ENCODE measurements at places on chromosomes 6 and 20.
A peak's percentile ranks its signal among the peaks of the same experiment; 100 is the strongest.

GRCh38 chr6:154440022-154440421 lies 70.5 kb downstream of the CNKSR3 start:
- no peak for DNase-seq

DNA sequence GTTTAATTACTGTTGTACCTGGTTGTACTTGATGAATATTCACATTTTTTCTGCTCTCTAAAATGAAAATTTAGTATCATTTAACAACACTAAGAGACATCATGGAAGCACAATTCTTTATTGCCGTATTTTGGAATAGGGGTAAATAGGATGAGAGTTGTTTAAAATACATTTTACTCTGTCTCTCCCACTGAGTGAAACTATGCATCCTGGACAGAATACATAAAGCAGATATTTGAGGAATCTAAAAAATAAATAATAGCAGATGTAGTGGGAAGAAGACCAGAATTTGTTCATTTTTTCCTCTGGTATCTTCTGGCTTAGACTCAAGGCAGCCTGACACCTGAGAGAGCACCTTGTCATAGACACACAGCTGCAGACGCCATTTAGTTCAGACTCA lies 119.1 kb upstream of the AHI1 start:
- no peak for DNase-seq

DNA sequence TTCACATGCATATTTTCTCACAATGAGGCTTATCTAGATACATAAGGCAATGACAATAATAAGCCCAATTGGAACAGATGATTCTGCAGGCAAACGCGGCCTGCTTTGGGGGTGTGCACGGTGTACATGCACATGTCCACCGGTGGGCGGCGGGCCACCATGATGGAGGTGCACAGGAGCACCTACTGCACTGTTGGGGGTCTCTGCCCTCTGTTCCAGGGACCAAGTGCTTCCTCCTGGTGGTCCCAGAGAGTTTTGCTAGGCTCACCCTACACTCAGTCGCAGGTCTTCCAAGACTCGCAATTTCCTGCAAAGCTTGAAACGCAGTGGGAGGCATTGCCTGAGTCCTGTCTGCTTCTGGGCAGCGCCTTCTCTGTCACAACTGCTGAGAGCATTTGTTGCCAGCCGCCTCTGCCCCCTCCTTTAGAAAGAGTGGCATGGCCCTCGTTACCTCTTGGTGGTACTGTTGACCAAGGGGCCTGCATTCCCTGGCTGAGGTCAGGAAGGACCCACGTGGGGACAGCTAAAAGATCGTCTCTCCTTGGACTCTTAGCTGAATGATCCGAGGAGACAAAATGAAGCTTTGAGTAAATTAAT lies 135.3 kb downstream of the ERMARD start:
- no peak for DNase-seq

- no peak for DNase-seq
Observed at GRCh38 chr20:37352608-37352980, 6.7 kb downstream of the SRC start.

GRCh38 chr6:36800223-36801076 lies 38.8 kb downstream of the CPNE5 start:
- no peak for DNase-seq

DNA sequence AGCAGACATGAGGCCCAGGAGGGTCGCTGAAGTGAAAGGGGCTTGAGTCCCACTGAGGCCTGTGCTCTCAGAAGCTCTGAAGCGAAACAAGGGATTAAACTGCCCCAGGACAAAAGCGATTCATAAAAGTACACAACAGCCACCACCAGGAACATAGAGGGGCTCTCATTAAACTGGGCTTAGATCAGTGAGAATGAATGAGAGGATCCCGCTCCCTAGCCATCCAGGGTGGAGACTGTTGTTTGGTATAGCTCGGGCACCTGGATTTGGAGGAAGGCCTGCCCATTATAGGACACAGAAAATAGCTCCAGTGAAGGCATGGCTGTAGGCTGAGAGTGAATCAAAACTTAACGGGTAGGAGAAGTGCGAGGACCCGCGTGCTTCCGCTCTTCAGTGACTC lies 91.6 kb upstream of the TAB2 start:
- no peak for DNase-seq

DNA sequence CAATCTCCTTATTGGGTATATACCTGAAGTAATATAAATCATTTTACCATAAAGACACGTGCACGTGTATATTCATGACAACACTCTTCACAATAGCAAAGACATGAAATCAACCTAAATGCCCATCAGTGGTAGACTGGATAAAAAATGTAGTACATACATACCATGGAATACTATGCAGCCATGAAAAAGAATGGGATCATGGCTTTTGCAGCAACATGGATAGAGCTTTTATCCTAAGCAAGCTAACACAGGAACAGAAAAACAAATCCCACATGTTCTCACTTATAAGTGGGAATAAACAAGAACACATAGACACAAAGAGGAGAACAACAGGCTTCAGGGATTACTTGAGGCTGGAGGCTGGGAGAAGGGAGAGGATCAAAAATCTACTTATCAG lies 208.3 kb upstream of the QKI start:
- DNase-seq, result no peak

DNA sequence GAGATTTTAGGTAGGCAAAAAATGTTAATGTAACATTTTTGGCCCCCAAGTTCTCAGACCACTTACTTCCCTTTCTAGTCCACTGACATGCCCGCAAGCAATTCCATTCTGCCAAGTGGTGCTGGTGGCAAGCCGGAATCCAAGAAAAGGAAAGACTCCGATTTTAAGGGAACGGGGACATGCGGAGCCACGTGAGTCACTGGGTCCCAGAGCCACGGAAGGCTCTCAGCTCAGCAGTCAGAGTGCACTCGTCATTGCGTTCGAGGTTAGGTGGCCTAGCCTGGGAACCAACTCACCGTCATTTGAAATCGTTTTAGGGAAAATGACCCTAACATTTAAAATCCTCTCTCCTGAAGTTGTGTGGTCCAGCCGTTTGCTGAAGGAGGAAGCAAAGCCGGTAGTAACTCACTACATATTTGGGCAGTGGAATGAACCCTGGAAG lies 711 bp upstream of the SIRT5 start:
- peak; percentile 38 for DNase-seq

DNA sequence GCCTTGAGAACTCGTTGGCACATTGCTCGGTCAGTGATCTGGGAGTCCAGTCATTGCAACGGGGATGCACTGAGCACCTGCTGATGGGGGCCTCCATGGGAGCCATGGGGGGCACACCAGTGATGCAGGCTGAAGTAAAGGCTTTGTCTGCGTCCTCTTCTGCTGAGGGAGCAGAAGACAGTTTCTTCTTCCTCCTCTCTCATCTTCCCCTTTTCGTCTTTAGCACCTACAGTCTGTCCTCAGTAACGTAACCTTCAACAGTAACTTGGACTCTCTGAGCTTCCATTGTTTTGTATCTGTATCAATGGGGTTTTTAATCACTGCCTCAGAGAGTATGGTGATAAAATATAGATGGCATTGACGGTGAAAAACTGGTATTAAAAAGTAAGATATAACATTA lies 240.0 kb downstream of the TMEM242 start:
- no peak for DNase-seq

DNA sequence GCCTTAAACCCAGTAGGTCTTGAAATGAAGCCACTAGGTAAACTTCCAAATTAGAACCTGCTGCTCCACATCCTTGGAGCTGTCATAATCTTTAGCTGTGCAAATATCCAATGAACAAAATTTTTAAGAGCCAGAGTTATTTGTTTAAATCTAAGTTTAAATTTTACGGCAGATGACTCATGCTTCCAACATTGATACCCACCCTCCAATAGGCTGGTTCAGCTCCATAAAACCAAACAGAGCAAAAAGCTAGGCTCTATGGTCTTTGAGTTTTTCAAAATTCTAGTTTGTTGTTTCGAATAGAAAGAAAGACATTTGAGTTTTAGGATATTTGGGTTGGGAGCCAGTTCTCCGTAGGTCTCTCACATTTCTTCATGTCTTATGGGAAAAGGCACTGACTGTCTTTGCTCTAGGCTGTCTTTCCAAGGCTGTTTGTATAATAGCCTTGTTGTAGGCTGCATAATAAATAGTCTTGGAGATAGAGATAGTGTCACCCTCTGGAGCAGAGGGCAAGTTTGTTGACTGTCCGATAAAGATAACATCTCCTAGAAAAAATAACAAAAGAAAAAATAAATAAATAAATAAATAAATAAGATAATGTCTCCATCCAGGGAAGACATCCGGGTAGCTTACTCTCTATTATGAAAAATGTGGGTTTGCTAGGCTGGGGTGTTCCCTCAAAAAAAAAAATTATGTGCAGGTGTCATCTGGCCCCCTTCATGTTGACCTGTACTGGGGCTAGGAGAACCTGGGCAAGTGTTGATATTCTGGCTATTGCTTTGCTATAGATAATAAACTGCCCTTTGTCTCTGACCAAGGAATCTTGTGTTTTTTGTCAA lies 36.5 kb downstream of the SLC2A12 start:
- no peak for DNase-seq

DNA sequence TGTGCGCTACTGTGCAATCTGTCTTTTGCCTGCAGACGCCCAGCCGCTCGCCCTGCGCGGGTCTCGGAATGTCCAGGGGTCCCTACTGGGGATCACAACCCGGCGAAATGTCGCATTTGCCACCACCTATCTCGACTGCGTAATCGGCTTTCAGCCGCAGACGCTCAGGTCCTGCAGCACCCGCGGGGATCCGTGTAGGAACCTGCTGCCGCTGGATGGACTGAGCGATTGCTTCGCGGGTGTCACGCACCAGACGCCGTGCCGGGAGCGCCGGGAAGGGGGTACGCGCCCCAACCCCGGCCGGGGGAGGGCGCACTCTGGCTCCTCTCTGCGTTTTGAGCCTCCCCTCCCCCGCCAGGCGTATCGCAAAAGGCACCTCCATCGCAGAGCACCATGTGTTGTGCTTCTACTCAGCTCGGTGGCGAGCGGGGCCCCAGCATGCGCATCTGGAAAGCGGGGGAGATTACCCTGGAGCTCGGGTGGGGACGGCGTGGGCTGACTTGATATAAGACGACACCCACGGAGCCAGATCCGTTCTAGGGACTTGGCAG lies 747 bp upstream of the PTPRA start:
- no peak for DNase-seq

DNA sequence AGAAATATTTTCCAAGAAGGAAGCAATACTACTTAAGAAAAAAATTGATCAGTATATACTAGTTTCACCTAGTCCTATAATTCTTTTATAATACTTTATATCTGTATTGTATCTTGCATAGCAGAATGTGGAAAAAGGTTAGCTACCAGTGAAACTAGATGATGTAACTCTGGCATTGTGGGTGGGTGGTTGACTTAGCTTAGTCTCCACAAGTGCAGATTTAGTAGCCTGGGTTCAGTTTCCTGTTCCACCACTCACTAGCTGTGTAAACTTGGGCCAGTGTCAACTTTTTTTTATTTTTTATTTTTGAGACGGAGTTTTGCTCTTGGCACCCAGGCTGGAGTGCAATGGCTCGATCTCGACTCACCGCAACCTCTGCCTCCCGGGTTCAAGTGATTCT lies 2.0 kb downstream of the MUC21 start:
- no peak for DNase-seq

- peak; percentile 61 for DNase-seq
Observed at GRCh38 chr20:54197621-54198604, 10.0 kb upstream of the PFDN4 start.

- DNase-seq, result no peak
Observed at GRCh38 chr6:41372832-41373626, 37.6 kb downstream of the NCR2 start.

DNA sequence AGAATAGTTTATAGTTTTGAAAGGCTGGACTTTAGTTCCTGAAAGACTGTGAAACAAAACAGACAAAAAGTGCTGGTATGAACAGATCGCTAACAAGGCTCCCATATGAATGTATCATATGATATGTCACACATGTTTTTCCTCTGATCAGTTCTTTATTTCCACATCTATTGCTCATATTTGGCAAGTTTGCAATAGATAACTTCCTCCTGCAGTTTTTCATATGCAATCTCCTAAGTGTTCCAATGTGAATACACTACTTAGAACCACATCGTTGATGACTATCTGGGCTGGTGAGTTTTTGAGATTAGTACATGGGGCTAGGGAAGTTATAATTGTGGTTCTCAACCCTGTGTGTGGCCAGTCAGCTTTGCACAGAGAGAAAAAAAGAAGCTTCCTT lies 23.1 kb downstream of the CRYBG1 start:
- no peak for DNase-seq

- DNase-seq, result no peak
Observed at GRCh38 chr6:152499931-152500330, 137.2 kb downstream of the SYNE1 start.

GRCh38 chr20:43895235-43895634 lies 19.4 kb upstream of the TOX2 start:
- DNase-seq, result no peak

- DNase-seq, result no peak
Observed at GRCh38 chr20:752291-752690, 16.0 kb downstream of the SLC52A3 start.

- no peak for DNase-seq
Observed at GRCh38 chr6:3340358-3340802, 81.6 kb downstream of the PSMG4 start.

DNA sequence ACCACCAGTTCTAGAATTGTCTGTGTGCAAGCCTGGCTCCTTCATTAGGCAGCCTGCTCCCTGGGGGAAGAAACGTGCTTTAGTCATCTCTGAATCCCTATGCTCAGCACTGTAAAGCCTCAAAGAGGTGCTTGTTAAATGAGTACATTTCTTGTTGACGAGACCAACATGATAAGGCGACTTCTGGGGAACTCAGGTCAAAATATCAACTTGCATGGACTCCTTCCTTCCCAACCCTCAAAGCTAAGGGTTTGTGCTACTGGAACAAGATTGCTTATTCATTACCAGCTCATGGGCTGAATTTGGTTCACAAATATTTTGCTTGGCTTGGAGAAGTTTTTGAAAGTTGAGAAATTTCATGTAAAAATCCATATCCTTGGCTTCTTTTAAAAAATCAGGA lies 10.6 kb downstream of the KCNG1 start:
- no peak for DNase-seq

GRCh38 chr6:169386411-169387057 lies 132.9 kb upstream of the THBS2 start:
- no peak for DNase-seq

DNA sequence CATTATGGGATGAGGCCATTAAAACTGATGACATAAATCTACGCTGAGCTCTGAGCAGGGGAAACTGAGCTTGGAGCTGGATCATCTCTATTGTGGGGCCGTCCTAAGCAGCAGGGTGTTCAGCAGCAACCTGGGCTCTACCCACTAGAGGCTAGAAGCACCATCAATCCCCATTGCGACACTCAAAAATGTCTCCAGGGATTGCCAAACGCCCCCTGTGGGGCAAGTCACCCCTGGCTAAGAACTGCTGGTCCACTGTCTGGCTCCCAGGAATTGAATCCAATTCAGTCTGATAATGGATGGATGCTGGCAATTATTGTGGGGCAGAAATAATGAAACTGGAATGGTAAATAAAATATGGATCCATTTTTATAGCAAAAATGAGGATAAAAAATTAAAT lies 38.2 kb downstream of the PMEPA1 start:
- DNase-seq, result no peak
